ENCODE measurements at places on chromosomes 3 and 15.

DNA sequence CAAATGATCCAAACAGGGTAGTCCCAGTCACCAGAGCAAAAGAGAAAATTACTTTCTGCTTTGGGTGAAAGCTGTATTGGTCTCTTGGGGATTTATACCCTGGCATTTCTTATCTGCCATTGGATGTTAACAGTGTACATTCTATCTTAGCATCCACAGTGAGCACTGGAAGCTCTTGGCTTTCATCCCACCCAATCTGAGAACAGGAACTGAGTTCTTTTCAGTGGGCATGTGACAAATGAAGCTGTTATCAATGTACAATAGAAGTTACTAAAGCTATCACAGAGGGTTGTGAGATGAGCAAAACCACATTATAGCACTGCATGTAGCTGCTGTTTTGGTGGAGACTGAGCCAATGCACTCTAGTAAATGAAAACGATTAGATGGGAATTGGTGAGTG, 300.7 kb downstream of the TUSC7 start:
- no peak for DNase-seq

GRCh38 chr15:80695099-80695910, at the start of gene ABHD17C:
Gene ABHD17C (plus strand): TSS chr15:80695310. CDS start chr15:80695430, 120 bp downstream.
- peak; percentile 22 for DNase-seq

GRCh38 chr3:118782755-118783202, 251.9 kb downstream of the IGSF11 start:
- no peak for DNase-seq

- DNase-seq: no peak
Observed at GRCh38 chr15:99157456-99157855, 52.6 kb downstream of the SYNM start.

GRCh38 chr3:124116906-124117305, 125.0 kb upstream of the ROPN1 start:
- no peak for DNase-seq

GRCh38 chr3:72407766-72408165, 440.5 kb downstream of the SHQ1 start:
- no peak for DNase-seq

DNA sequence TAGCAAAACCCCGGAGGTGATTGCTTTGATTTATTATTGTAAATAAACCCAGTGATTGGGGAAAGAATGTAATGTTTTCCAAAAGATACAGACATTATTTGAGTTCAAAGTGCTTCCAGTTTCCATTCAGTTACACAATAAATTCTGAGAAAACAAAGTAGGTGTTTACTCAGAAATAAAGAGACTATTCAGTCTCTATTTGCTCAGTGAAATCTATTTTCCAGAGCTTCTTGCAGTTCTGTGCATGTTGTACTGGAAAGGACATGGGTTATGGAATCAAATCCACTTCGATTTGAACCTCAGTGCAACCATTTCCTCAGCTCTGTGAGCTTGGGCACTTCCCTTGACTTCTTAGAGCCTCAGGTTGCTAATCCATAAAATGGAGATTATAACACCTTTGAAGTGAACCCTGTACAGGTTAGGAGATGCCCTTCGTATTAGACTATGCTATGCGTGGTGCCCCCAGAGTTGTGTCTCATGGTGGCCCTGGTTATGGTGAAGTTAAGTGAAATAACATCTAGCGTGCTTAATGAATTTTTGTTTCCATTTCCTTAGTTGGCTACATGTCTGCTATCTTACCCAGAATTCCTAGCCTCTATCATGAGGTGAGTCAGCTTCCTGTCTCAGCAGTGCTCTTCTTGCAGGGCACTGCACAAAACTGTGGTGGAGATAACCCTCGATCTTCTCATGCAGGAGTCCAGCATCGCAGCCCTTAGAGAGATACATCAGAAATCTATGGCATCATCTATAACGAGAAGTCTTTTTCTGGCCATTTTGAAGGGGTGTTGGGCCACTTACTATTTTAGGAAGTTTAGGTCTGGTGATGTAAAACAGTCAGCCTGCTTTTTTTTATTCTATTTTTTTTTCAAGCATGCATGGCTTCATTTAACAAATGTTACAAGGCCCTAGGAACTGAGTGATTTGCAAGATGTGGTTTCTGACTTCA, 97.7 kb downstream of the RPL39L start:
- no peak for DNase-seq

DNA sequence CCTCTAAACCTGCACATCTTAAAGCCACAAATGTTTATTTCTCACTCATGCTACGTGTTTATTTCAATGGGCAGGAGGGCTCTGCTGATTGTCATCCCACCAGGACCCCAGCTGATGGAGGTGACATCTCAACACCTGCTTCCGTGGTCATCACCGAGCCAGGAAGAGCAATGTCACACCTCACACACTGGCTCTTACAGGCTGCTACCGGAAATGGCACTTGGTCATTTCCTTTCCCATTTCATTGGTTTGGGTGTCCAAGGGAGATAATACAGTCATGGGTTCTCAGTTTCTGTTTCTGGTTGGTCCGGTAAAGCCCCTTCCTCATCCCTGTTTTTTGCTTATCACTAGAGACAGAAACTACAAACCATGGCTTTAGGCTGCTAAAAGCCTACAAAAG, 41.9 kb downstream of the ABHD2 start:
- no peak for DNase-seq

DNA sequence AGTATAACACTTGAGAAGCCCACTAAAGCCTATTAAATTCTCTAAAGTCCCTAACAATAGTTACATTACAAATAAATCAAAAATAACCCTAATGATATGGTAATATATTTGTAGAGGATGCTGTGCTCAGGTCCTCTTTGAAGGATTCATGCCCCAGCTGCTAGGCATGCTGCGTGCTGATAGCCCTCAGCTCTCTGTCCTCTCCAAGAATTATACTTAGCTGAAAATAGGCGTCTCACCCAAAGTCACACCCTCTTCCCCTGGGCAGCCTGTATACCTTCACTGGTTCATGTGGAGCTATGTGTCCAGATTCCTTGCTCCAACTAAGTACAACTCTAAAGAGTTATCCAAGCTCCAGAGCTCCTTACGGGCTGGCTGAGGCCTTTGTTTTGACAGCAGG, 312.5 kb upstream of the ZNF385D start:
- no peak for DNase-seq
